ENCODE measurements at places on chromosomes 12 and 14.

- no peak for DNase-seq
These were observed 73.0 kb downstream of the DNAI7 start for GRCh38 chr12:25121916-25122315.

- no peak for DNase-seq
These were observed 70.5 kb downstream of the FGD6 start for GRCh38 chr12:95146769-95147168.

DNA sequence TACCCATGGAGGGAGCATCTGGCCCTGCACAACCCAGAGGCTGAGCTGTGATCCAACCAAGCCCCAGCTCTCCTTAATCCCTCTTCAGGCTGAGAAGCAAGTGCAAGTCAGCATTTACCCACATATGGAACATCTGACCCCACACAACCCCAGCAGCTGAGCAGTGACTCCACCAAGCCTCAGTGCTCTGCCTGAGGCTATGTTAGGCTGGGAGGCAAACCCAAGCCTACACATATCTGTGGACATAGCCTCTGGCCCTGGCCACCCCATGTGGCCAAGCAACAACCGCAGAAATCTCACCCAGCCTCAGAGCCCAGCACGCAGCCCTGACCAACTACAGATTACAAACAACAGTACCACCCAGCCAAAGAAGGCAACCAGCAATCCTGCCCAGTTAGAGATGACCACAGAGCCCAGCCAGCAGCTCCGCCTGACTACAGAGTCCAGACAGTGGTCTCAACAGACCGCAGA is 142.8 kb downstream of the NUAK1 start:
- DNase-seq = no peak

- DNase-seq = no peak
These were observed 89.3 kb downstream of the SPTSSA start for GRCh38 chr14:34372786-34373185.

DNA sequence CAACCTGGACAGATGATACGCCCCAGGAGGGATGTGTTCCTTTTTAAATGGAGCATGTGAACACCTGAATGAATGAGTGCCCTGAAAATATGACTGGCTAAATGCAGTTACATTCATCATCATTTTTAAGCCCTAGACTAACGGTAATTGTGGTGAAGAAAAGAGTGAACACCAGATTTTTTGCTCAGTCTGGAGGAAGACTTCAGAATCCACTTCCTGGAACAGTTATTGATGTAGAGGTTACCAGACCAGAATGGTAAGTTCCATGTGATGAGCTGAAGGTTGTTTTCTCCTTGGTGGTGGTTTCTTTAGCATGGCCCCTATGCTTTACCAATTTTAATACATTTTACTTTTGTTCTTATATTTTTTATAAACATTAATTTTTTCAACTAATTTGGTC is 29.3 kb downstream of the PIWIL1 start:
- DNase-seq = no peak

- DNase-seq = no peak
These were observed 87.1 kb downstream of the TMCC3 start for GRCh38 chr12:94563286-94563685.

DNA sequence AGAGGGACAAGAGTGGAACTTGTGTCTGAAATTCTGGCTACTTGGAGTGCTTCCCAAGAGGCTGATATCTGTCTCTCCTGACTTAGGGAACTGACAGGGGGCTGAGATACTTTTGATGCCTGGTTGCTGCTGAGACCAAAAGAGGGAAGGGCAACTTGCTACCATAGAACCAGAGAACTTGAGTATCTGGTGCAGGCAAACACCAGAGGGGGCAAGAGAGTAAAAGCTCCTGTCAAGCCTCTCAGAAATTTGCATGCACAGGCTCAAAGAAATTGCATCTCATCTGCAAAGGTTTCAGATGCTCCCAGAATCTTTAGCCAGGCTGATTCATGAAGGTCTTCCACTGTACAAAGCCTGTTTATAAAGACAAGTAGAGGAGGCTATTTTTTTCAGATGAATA is 391.3 kb upstream of the FOXG1 start:
- DNase-seq = no peak

GRCh38 chr14:68628605-68629310 is 164.1 kb downstream of the ZFP36L1 start:
- DNase-seq = no peak

DNA sequence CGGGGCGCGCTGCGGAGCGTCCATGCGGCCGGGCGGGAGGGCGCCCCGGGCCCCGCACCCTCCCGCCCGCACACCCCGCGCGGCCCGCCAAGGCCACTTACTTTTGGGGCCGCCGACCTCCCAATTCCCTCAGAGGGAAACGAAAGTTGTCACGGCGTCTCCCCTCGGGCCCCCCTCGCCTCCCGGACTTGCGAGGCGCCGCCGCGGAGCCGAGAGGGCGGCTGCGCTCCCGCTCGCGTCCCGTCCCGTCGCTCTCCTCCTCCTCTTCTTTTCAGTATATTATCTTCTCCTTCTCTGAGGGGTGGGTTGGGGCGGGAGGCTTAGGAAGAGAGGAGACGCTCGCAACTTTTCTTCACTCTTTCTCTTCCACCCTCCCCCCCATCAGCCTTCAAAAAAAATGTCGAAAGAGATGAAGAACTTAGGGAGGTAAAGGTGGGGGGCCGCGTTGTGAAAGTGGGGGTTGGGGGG is 613 bp downstream of the DUSP16 start:
- DNase-seq = no peak

GRCh38 chr12:5494343-5494742 is 62.4 kb downstream of the NTF3 start:
- no peak for DNase-seq

DNA sequence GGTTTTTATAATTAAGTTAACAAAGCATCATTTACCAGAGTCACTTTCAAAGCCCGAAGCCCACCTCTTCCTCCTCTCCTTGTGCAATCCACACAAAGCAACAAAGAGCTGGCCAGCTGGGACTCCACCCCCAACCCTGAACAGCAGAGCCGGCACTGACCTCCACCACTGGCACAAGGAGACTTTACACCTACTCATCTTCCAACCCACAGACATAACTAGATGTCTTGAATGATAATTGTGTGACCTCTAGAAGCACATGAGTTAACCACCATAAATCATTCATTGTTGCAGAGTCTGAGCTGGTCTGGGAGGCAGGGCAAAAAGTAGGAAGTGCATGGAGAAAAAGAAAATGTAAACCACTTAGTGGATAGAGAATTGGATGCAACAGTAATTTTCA is 72.2 kb downstream of the ST8SIA1 start:
- no peak for DNase-seq

DNA sequence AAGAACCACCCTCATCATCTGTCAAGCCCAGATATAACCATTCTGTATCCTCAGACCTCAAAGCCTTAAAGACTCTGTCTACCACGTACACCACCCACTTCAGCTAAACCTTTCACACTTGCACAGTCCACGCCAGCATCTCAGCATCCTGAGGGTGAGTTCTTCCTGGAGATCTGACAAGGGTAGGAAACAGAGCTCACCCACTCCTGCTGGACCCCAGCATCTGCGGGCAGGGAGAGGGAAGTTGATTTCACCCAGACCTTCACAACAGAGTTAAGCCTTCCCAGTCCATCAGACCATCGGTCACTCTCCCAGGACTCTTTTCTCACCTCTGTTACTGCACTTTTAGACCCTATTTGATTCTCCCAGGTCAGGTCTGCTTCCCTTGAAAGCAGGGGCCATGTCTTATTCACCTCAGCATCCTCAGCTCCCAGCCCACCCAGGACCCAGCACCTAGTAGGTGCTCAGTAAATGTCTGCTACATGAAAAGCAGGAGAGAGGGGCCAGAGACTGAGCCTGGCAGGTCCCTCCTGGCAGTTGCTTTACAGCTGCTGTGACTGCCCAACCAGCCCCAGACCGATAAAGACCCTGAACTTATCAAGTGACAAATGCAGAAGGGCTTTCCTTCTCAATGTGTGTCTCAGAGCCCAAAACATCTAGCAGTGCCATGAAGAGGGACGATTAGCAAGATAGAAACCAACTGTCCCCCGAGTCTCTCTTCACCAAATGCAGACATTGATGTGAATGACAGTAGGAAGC is 34.1 kb downstream of the ANO2 start:
- DNase-seq = no peak

GRCh38 chr12:79982086-79983062 is 47.5 kb upstream of the PPP1R12A start:
- no peak for DNase-seq

- no peak for DNase-seq
These were observed 776.9 kb downstream of the SLC6A15 start for GRCh38 chr12:84135586-84136279.

DNA sequence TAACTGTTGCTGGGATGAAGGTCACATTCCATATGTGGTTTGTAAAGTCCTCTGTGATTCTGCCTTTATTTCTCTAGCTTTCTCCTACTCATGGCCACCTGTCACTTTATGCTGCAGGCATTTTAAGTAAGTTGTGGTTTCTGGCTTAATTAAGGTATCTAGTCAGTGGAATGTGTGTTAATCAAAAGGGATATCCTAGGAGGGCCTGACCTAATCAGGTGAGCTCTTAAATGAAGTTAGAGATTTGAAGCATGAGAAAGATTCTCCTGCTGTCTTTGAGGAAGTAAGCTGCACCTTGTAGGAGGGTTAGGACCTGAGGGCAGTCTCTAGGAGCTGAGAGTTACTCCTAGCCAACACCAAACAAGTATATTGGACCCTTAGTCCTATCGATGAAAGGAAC is 90.3 kb downstream of the ETNK1 start:
- no peak for DNase-seq
